ENCODE measurements at places on chromosomes 6 and 20. TPM values are rescaled to one million over a fixed set of nuclear protein-coding genes. Genes with fewer than 3 reads are reported as not detected.

ZNF292 gene
- total RNA-seq, result 33.1 TPM

- no peak for DNase-seq
Measured at GRCh38 chr20:38812182-38812581, 6.7 kb downstream of the PPP1R16B start.

- DNase-seq, result peak; percentile 61
Measured at GRCh38 chr6:6717953-6718352, 129.4 kb downstream of the LY86 start.

- no peak for DNase-seq
Measured at GRCh38 chr20:19976595-19977372, 40.4 kb upstream of the NAA20 start.

GRCh38 chr6:1499777-1500176 lies 109.9 kb upstream of the FOXC1 start:
- DNase-seq, result no peak
